GM13976 (cell line): ENCODE measurements at places on chromosomes 13 and 19.

DNA sequence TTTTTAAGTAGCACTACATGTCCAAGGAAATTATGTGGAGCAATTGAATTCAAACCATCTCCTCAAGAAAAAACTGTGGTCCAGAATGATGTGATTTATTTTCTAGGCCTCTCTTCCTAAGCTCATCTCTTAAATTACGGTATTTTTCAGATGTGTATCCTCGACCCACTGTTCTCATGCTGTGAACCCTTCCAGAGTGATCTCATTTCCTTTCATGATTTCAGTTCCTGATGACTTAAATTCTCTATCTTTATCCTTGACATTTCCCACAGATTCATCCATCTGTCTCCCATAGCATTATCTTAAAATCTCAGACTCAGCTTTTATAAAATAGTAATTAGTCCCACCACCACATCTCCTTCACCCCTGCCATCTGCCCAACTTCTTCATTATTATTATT, 117.6 kb upstream of the SPRY2 start:
- no peak for DNase-seq

GRCh38 chr19:5607318-5608275, 15.0 kb downstream of the SAFB2 start:
- DNase-seq, result no peak

GRCh38 chr19:41411968-41412265, 14.3 kb downstream of the BCKDHA start:
- no peak for DNase-seq

- DNase-seq, result no peak
These were observed 5.6 kb upstream of the KEAP1 start for GRCh38 chr19:10508707-10509106.

DNA sequence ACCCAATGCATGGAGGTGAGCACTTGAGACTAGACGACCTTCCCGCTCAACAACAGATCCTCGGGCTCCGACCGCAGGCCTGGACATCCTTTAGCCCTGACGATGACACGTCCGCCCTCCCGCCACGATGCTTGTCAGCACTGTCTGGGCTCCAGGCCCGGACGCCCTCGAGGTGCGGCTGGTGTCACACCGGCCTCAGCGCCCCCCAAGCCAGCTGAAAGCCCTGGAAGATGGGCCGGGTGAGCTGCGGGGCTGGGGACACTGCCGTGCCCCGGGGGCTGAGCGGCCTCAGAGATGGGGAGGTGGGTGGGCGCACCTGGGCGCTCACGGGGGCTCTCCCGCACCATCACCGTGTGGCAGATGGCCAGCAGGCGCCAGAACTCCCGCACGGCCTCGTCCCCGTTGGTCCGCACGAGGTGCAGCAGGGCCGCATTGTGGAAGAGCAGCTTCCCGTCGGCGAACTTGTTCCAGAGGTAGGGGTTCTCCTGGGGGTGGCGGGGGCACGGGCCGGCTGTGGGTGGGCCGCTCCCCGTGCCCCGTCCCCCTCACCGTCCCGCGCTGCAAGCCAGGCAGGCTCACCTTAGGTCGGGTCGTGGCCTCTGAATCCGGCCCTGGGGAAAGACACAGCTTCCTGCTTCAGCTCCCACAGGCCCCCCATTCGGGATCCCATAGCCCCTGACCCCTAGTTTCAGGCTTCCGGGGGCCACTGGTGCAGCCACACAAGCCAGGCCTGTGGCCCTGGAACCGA, 15.5 kb downstream of the ATP8B3 start:
- no peak for DNase-seq

GRCh38 chr19:13887018-13887436, 10.1 kb downstream of the NANOS3 start:
- peak; percentile 13 for DNase-seq

GRCh38 chr19:4386041-4386782, 14.1 kb downstream of the SH3GL1 start:
- DNase-seq, result no peak

DNA sequence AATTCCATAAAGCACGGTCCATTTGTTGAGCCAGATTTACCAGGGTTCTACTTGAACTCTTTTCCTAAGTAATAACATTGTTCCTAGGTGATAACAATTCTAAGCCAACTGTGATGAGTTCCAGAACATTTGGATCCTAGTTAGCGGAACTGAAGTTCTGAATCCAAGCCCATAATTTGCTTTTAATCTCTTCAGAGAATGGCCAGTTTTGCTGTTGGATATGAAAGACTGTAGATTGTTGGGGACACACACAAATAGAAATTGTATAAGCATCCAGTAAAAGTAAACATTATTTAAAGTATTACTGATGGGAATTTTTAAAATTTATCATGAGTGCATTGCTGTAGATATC, 27.3 kb upstream of the STARD13 start:
- no peak for DNase-seq

GRCh38 chr19:56218961-56219360, 16.9 kb downstream of the ZSCAN5C start:
- no peak for DNase-seq

DNA sequence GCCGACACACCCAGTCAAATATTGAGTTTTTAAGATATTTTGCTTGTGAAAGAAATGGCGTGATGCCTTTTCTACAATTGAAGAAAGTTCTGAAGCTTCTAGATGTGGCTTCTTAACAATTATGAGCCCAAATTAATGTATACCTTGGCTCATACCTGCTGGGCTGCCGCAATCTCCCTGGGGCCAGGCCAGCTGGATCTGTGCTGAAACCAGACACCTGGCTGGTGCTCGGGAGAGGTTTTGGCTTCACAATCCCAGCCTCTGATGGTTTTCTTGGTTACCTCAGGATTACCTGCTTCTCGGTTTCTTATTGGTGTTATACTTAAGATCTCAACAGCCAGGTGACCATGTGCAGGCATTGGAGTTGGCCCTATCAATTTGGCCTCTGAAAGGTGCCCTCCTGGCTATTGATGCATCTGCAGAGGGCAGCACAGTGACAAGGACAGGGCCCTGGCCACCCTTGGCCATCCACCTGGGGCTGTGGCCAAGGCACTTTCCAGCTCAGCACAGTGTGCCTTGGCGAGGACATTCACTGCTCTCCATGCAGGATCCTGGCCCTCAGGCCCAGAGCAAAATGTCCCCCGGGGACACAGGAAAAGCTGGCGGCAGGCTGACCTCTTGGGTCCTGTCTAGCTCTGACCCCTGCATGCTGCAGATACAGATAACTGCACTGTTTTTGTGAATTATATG, 305.0 kb downstream of the ZNF536 start:
- no peak for DNase-seq

GRCh38 chr13:113474179-113474578, 16.3 kb downstream of the DCUN1D2 start:
- DNase-seq, result no peak

DNA sequence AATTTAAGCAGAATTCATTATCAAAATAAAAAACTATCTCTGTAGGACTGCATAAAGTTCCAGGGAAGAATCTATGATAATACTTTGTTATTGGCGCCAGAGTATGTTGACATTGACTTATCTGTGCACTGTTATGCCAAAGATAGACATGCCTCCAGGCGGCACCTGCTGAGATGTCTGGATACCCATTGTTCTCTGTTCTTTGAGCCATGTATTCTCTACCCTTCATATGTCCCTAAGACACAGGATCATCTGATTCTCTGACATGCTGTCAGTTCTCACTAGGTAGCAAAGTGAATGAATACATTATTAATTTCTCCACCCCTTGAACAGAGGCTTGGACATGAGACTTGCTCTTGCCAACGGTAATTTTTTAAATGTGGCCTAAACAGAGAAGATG, 517.8 kb upstream of the SLITRK5 start:
- no peak for DNase-seq

- no peak for DNase-seq
These were observed 48.4 kb downstream of the CBY2 start for GRCh38 chr13:45750566-45750965.

DNA sequence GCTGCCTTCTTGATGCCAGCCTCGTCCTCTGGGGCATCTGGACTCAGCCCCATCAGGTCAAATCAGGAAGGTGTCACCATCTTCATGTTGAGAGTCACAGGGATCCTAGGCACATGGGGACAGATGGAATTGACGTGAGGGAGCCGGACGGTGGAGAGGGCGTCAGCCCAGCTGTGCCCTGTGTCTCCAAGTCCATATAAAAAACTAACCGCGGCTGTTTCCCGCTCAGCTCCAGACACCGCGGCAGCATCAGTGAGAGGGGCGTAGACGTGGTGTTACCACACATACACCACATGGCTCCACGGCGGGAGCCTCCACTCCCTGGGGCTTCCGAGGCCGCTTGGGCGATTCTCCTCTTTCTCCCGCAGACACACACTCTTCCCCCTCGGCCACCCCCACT, 5.6 kb upstream of the PRR36 start:
- no peak for DNase-seq

GRCh38 chr19:41149831-41150230, 35.6 kb downstream of the CYP2F1 start:
- DNase-seq, result no peak

GRCh38 chr19:750640-751423, at the start of gene MISP:
MISP (plus strand) TSS chr19:751112; CDS start chr19:756947, 5,835 bp downstream.
- no peak for DNase-seq

DNA sequence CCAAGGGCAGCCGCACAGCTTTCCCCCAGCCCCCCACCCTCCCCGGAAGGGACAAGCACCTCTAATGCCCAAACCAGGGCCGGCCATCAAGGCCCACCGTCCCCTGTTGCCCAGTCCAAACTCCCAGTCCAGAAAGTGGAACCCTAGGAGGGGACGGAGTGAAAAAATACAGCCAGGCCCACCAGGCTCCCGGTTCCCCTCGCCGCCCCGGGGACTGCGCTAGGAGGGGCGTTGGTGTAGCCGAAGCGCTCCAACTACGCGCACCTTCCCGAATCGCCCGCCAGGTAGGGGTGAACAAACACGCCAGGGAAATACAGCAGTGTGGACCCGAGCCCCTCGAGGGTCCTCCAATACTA, 1.3 kb downstream of the KLF16 start:
- DNase-seq, result no peak

GRCh38 chr19:11375143-11375948, 880 bp downstream of the SWSAP1 start:
- DNase-seq, result peak; percentile 77

GRCh38 chr19:54660306-54660705, 2.5 kb upstream of the LILRB4 start:
- DNase-seq, result no peak

GRCh38 chr13:65470781-65471180, 1759.4 kb downstream of the PCDH9 start:
- no peak for DNase-seq

GRCh38 chr19:35154525-35155406, at the start of gene FXYD5:
FXYD5 (plus strand) TSS chr19:35154735; CDS start chr19:35155551, 816 bp downstream.
- peak; percentile 86 for DNase-seq

DNA sequence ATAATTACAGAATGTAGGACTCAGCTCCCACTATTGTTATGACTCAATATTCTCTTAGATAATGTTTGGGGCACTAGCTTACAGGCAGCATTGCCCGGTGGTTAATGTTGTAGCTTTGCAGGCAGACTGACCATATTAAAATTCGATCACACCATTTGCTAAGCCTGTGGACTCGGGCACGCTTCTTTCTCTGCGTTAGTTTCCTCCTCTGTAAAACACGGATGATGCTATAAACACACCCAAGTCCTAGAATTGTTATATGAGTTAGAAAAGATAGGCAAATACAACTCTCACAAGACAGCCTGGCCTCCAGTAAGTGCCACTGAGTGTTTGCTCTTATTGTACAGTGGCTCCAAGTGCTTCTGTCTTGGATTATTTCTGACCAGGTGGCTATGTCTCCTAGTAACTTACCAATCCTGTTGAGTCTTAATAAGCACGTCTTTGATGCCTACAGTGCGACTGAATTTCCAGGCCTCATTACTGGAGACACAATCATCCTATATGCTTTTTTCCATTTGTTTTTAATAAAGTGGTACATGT, 50.0 kb upstream of the ALOX5AP start:
- DNase-seq, result no peak

- DNase-seq, result no peak
These were observed 523.6 kb downstream of the DCT start for GRCh38 chr13:93955904-93956303.

GRCh38 chr19:50458396-50459066, 17.8 kb upstream of the EMC10 start:
- DNase-seq, result no peak

DNA sequence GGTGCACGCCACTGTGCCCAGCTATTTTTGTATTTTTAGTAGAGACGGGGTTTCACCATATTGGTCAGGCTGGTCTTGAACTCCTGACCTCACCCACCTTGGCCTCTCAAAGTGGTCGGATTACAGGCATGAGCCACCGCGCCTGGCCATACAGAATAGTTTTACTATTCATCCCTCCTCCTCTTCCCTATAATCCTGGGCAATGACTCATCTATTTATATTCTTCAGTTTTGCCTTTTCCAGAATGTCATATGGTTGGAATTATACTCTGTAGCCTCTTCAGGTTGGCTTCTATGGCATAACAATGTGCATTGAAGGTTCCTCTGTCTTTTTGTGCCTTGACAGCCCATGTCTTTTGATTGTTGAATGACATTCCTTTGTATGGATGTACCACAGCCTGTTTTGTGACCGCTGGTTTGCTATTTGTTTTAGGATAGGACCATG, 22.2 kb upstream of the LRP3 start:
- no peak for DNase-seq
